ENCODE measurements at places on chromosomes 1 and 21. TPM values are rescaled to one million over a fixed set of nuclear protein-coding genes. Genes with fewer than 3 reads are reported as not detected.

DNA sequence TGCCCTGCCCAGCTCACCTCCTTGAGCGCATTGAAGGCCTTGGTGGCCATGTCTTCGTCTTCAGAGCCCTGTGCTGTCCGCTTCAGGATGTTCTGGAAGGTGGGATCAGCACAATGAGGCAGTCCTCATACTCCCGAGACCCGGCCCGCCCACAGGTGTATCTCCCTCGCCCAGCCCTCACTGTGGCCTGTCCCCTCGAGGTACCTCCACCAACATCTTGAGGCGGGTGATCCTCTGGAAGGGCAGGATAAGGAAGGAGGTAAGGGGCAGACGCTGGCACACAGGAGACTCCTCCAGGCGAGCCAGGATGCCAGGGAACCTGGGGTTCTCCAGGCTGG is 7.1 kb downstream of the ARHGEF19 start:
- no peak for DNase-seq

DNA sequence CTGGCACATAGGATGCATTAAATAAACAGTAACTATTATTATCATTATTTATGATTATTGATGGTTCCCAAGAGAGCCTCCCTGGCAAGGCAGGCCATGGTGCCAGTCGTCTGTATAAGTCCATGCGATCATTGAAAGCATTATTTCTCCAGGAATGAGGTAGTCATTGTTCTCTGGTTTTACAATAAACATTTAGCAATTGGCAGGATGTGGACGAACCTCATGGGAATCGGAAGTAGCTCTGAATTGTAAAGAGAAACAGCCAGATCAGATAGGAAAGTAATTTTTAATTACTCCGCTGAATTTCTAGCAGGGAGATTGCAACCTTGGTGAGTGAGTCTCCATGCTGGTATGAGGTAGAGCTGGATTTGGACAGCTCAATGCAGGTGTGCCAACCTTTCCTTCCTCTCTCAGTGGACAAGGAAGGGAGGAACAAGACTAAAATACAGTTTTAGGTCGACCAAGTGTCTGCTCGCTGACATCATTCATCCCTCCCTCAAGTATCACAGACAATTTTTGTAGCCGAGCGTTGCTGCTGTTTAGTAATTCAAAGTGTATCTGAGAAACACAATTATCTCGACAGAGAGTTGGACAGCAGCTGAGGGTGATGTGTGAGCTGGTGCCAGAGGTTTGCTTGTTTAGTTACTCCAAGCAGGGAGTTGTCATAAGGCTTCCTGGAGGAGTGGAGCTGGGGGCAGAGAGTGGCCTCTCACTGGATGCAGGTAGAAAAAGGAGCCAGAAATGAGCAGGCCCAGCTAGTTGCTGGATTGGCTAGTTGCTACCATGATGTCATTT is 250.8 kb downstream of the KCNJ6 start:
- DNase-seq, result peak; percentile 25

- no peak for DNase-seq
Measured at GRCh38 chr1:220113136-220113695, 19.3 kb downstream of the IARS2 start.

MYBPH gene
- not detected for polyA plus RNA-seq

DCLRE1B gene
- 7.5 TPM for polyA plus RNA-seq
